Endothelial cell of umbilical vein (primary cell): ENCODE measurements at places on chromosomes 13 and 19.

DNA sequence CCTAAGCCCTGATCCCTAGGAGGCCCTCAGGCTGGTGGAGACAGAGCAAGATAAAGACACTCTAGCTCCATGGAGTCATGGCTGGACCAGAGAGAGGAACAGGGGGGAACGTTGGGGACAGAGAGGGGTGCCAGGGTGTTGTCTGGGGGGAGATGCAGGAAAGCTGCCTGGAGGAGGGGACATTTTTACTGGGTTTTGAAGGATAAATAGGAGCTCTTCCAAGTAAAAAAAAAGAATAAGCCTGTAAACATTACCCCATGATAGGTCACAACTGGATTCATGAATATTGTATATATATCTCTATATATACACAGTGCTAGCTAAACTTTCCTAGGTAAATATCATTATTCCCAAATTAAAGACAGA lies 714 bp downstream of the HSH2D start:
- no peak for DNase-seq

DNA sequence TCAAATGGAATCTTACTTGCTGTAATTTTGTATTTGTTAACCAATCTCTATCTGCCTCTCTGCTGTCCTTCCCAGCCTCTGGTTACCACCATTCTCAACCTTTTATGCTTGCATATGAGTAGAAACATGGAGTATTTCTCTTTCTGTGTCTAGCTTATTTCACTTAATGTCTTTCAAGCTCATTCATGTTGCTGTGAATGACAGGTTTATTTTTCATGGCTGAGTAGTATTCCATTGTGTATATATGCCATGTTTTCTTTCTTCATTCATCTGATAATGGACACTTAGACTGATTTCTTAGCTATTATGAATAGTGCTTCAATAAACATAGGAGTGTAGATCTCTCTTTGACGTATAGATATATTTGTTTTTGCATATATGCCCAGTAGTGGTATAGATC lies 13.4 kb downstream of the ZNF460 start:
- no peak for DNase-seq

- no peak for DNase-seq
Observed at GRCh38 chr19:10575011-10575716, 6.4 kb upstream of the CDKN2D start.

DNA sequence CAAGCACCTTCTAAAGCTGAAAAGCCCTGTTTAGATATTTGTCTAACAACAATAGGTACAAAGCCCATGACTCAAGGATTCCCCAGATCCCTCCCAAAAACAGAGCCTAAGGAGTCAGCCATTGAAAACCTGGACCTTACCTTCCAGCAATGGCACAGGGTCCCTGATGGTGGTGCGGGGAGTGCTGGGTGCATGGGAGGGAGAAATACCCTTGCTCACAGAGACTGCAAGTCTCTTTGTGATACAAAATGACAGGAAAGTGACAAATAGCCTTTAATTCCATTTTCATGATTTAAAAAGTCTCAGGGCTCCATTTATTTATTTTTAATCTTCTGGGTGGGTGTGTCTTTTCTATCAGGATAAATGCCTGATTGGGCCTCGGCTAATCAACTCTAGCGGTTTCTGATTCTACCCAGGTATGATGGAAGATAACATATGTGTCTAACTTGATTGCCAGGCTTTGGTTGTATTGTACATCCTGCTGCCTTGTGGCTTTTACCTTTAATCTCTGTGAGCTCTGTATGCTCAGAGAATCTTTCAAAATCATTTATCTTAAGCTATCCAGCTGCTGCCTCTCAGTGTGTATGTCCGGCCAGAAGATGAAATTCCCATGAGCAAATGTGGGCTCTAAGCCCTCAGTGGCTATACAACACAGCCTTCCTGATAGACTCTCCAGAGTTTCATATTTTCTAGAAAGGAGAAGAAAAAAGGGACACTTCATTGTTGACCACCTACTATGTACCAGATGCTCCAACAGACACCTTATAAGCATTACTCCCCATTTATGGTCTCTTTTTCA lies 54.6 kb upstream of the FAM124A start:
- no peak for DNase-seq

- DNase-seq: no peak
Observed at GRCh38 chr13:39381456-39381855, 221.5 kb downstream of the LHFPL6 start.

GRCh38 chr13:50401721-50402465 lies 386.6 kb downstream of the KCNRG start:
- no peak for DNase-seq

DNA sequence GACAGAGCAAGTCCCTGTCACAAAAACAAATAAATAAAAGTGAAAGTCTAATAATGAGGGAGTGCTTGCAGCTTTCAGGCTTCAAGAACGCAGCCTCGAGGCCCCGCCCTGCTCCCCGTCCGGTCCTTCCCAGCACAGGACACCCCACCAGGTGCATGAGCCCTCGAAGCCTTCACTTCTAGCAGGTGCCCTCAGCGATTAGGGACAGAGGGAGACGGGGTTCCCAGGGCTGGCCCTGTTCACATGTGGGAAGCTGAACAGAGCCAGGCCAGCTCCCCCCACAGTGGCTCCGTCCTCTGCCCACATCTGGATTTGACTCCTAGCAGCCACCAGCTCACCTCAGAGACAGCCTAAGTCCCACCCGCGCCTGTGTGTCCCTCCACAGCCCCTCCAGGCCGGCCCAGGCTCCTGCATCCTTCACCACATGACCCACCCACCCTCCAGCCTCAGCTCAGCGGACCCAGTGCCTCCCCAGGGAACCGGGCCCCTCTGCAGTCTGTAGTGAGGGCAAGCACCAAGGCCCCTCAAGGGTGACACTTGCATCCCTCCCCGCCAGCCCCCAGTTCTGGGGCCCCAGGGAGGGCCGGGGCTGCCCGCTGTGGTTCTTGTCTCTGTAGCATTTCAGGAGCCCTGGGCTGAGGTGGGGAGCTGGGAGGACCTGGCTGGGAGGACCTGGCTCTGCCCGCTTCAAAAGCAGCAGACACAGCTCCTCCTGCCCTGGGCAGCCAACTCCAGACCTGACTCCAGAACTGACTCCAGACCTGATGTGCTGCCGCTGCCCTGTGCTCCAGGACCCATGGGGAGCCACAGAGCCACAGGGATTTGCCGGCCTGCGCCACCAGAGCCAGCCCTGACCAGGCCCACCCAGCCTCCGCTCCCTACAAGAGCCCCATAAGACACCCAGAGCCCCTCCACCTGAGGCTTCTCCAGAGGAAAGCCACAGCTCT lies 27.2 kb downstream of the GPX4 start:
- DNase-seq: peak; percentile 44

DNA sequence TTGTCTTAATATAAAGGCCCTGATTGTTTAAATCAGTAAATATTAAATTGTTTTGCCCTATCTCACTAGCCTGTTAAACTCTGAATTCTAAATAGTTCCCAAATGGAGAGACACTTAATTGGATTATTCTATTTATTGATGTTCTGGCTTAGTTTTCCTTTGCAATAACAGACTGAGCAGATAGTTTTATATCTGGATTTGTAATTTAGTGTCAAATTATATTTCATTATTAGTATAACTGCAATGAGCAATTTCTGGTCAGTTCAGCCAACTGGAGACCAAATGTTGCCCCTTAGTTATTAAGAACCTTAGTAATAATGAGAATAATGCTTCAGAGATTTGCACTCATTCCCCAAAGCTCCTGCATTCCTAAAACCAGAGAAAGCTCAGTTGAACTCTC lies 10.1 kb downstream of the FAM124A start:
- no peak for DNase-seq

DNA sequence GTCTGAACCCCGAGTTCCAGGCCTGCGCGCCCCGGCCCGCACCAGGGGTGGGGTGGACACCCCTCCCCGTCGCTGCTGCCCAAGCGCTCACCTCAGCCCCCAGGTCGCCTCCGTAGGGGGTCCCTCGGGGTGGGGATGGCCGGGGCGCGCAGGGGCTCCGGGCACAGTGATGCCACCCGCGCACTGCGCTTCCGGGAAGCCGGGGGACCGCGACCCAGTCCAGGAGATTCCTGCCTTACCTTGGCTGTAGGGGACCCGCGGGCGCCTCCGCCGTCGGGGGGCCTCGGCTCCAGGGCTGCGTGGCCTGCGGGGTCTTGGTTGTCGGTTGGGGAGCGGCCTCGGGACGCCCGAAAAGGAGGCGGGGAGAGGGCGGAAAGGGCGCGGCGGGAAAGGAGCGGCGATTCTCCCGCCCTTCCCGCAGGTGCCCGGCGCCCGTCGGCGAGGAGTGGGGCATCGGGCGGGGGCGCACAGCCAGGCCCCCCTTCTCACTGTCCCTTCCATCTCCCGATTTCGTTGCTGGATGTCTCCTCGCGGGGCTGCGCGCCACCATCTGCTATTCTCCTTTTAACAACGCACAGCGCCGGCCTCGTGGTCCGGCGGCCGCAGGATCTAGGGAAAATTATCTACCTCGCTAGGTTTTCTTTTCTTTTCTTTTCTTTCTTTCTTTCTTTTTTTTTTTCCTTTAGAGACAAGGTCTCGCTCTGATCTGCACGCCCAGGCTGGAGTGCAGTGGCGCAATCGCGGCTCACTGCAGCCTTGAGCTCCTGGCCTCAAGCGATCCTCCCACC lies at the start of gene KEAP1:
TSS of gene KEAP1 (minus strand) at position 355 of the 788 bp plus-strand sequence. CDS start 3,323 bp downstream, outside the sequence.
- peak; percentile 40 for DNase-seq

DNA sequence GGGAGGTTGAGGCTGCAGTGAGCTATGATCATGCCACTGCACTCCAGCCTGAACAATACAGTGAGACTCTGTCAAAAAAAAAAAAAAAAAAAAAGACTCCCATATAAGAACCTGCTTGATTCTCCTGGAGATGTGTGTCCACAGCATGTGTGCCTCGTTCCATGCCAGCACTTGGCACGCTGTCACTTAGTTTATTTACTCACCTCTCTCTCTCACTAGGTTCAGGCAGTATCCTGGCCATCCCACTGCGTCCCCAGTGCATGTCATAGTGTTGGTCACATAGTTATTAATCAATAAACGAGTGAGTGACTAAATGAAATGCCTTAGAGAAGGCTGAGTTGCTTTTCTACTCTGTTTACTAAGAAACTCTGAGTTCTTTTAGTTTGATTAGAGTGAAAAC lies 79.1 kb upstream of the GPR12 start:
- DNase-seq: no peak

GRCh38 chr19:47183601-47184000 lies 47.4 kb downstream of the BBC3 start:
- DNase-seq: no peak

DNA sequence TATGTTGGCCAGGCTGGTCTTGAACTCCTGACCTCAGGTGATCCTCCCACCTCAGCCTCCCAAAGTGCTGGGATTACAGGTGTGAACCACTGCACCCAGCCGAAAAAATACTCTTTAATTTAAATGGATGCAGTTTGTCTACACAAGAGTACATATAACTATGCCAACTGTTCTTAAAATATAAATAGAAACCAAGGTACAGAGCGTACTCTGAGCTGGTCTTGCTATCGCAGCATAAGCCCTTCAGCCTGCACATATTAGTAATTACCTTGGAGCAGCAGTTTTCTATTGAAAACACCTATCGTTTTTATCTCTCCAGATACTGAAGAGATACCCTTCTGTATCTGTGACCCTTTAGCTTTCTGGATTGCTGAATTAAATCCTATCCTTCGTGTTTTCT lies 3.4 kb downstream of the ZNF682 start:
- no peak for DNase-seq

GRCh38 chr13:33280923-33281322 lies 4.6 kb downstream of the STARD13 start:
- no peak for DNase-seq
